ENCODE measurements at places on chromosomes 12 and 14.

GRCh38 chr12:48618541-48618940, 48.7 kb upstream of the LALBA start:
- DNase-seq = peak; percentile 58

DNA sequence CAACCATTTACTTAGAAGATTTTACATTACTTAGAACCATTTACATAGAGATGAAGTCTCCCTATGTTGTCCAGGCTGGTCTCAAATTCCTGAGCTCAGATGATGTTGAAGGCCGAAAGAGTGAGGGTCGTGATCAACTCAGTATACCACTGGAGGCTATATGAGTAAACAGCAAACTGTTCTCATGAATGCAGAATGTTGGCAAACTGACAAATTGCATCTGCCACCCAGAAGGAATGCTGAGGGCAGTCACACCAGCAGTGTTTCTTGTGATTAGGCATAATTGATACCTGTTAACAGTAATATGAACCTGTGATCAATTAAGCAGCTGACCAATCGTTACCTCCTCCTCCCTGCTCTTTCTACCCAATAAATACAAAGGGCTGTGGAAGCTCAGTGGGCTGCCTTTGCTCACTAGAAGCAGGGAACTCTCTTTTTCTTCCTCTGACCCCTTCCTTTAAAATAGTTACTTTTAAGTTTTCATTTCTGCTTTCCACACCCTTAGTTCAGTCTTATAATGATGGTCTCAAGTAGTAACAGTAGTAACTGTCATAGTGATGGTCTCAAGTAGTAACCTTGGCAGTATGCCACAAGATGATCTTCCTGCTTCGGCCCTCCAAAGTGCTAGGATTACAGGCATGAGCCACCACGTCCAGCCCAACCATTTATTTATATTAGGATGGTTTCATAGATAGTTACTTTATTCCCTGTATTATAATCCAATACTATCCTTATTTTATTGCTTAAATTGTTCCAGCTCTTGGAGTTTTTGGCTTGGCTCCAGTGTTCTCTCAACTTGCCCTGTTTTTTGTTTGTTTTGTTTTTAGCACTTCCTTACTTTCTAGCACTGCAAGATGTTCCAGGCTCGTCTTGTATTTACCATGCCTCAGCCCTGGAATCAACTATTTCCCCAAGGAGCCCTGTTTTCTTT, 25.8 kb downstream of the LIMA1 start:
- DNase-seq = peak; percentile 30

GRCh38 chr14:94632305-94632590, 20.1 kb downstream of the SERPINA3 start:
- no peak for DNase-seq

DNA sequence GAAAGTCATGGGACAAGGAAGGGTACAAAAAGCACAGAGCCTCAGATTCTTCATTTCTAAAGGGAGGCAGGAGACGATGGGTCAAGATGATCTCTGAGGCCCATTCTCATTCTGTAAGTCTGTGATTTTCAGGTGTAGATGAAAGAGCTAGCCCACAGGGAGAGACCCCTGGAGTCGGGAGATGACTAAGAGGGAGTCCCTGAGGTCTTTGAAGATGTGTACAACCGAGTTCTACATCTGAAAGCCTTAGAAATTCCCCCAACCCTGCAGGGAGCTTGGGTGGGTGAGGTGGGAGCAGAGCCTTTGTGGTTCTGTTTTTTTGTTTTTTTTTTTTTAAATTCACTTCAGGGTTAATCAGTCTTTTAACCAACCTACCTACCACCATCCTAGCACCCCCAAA, 3.1 kb downstream of the WNT10B start:
- DNase-seq = no peak

DNA sequence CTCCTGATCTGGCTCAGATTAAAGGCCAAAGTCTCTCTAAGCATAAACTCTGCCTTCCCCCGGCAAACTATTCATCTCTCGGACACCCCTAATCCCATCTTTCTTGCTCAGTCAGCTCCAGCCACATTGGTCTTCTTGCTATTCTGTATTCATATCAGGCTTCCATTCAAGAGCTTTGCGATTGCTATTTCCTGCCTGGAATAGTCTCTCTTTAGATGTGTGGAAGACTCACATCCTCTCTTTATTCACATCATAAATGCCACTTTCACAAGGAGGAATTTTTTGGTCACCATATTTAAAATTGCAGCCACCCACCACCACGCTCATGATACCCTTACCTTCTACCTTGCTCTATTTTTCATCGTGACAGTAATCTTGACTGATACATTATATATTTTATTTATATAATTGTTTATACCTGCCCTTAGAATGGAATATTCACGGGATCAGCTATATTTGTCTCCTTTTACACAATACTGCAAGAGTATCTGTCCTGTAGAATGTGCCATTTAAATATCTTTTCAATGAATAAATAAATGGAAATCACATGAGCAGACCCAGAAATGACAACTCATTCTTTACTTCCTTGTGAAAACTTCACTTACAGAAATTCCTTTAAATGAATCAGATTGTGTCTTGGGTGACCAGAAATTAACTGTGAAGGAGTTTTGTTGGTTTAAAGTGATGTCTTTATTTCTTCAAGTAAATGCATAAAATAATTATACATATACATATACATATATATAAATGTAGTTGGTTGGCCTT, 780.6 kb upstream of the FLRT2 start:
- peak; percentile 7 for DNase-seq

GRCh38 chr12:31815096-31815495, 86.3 kb upstream of the AMN1 start:
- peak; percentile 22 for DNase-seq

- DNase-seq = no peak
These were observed 32.3 kb downstream of the NRDE2 start for GRCh38 chr14:90299408-90299807.

DNA sequence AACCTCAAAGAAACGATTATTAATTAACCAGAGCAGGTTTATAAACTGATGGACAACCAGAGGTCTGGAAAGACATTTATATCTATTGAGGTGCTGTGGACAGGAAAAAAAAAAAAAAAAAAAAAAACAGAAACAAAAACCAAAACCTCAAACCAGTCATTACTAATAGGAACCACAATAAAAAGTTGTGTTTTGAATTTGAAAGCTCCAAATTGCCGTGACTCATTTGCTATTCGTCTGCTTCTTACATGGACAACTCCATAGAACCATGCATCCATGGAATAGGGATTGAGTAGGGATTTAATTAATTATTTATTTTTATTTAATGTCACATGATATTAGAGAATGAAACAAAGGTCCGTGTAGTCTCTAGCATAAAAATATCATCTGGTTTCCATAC, 134.1 kb upstream of the SSTR1 start:
- no peak for DNase-seq

GRCh38 chr14:55073856-55074255, 22.4 kb downstream of the MAPK1IP1L start:
- peak; percentile 23 for DNase-seq

DNA sequence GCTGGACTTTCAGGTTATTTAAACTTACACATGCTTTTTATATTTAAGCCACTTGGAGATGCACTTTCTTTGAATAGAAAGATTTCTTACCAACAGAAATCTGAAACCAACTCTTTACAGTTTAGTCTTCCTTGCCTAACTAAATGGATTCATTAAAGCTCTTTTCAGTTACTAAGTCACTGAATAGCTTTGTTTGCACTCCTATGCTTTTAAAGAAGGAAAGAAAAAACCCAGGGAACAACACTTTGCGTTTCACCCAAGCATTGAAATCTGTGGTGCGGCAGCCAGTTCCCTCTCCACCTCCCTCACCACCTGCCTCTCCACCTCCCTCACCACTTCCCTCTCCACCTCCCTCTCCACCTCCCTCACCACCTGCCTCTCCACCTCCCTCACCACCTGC, 70.3 kb downstream of the RIMBP2 start:
- DNase-seq = no peak

DNA sequence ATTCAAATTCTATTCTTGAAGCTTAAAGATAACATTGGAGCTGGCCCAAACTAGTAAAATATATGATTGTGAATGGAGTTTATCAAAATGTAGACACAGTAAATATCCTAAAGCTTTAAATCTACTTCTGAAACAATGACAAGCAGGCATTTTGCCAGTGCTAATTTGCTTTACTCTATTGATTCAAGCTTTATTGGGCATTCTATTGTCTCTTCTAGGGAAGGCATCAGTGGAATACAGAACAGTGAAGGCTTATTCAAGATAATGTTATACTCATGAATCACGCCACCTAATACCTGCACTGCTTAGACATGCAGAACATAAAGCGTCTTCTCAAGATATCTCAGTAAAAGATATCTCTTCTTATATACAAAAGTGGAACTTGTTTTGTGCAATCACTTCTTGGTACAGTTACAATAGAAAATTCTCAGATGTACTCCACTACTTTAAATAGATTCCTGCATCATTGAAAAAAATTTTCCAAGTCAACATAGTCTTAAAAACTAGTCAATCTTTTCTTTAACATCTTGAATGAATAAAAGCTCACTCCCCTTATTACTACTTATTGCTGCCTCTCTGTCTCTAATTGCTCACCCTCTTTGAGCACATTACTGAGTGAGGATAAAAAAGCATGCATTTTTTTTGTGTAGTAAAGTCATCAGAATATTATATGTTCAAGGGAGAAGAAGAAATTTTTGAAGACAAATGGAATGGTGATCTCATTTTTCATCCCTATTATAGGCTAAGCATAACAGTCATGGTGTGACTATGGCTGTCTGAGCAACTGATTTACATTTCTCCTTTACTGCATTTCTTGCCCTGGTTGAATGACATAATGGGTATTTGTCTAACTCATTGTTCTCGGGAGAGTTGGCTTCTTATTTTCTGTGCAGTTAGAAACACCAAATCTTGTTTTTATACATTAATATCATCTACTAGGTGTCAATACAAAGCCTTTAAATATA, 98.0 kb upstream of the E2F7 start:
- no peak for DNase-seq

Data from NCI-H226 (cell line).